ENCODE measurements at places on chromosomes 12 and 14.

DNA sequence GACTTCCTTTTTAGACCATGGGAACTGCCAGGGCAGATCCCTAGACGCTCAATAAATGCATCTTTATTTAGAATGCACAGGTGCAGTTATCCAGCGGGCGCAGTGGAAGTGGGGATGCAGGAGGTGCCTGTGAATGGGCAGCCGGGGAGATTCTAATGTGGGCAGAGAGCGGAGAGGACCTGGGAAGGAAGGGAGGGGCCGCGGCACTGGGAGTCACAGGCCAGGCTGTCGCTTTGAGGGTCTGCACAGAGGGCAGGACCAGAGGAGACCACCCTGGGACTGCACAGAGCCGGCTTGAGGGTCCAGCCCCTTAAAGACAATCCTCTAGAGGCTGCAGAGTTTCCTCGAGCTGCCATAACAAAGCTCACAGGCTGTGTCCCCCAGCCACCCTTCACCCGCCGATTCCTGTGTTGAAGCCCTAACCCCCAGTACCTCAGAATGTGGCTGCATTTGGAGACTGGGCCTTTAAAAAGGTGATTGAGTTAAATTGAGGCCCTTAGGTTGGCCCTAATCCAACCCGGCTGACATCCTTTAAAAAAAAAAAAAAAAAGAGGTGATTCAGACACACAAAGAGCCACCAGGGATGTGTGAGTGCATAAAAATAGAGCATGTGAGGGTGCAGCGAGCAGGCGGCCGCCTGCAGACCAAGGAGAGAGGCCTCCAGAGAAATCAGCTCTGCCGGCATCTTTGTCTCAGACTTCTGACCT lies 44.4 kb upstream of the PPP2R5C start:
- peak; percentile 12 for DNase-seq

GRCh38 chr12:52202361-52203078 lies 10.7 kb upstream of the KRT80 start:
- DNase-seq: no peak

DNA sequence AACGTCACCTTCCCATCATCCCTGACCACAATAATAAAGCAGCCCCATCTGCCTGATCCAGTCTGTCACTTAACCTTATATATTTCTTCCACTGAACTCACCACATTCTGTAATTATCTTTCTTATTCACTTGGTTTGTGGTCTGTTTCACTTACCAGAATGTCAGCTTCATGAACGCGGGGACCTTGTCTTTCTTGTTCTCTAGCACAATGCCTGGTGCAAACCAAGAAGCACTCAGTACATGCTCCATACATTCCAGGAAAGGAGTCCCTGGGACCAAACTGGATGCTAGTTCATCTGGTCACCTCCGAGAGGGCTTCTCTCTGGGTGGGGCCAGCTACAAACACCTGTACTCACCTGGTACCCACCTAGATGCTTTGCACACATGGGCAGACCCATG lies 17.4 kb upstream of the ANKRD33 start:
- DNase-seq: no peak

DNA sequence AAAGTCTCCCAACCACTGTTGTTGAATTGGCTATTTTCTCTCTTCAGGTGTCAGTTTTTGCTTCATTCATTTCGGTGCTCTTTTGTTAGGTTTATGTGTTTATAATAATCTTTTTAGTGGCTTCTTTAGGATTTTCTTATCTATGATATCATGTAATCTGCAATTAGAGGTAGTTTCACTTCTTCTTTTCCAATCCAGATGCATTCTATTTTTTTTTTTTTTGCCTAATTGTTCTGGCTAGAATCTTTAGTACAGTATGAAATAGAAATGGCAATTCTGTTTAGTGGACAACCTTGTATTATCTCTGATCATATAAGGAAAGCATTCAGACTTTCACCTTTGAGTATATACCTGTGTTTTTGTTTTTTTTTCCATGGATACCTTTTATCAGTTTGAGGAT lies 17.4 kb downstream of the CNOT2 start:
- peak; percentile 21 for DNase-seq

DNA sequence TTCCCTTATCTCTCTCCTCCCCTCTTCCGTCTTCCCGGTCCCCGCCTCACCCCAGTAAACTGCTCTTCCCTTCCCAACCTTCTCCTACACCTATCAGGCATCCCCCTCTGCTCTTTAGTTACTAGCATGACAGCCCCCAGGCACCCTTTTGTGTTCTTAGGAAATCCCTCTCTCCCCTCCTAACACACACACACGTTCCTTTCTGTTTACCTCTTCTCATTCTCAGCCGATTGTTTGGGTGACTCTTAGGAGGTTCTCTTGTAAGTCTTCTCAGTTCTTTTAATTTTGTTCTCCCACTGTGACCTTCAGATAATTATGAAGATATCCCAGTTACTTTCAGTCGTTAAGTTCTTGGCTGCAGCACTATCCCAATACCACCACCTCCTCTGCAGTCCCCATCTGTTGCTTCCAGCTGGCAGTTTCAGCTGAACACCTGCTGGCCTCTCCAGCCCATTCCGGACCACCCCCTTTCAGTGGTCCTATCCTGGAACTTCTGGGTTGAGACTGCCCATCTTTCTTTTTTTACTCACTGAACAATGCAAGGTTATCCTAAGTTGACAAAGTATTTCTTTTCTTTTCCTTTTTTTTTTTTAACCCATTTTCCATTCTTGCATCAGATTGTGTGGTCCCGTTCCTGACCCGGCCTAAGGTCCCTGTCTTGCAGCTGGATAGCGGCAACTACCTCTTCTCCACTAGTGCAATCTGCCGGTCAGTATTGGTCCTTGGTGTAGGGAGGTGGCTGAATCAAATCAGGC lies 711 bp downstream of the MARS1 start:
- peak; percentile 38 for DNase-seq

- no peak for DNase-seq
Measured at GRCh38 chr12:27672051-27672450, 24.2 kb upstream of the REP15 start.

DNA sequence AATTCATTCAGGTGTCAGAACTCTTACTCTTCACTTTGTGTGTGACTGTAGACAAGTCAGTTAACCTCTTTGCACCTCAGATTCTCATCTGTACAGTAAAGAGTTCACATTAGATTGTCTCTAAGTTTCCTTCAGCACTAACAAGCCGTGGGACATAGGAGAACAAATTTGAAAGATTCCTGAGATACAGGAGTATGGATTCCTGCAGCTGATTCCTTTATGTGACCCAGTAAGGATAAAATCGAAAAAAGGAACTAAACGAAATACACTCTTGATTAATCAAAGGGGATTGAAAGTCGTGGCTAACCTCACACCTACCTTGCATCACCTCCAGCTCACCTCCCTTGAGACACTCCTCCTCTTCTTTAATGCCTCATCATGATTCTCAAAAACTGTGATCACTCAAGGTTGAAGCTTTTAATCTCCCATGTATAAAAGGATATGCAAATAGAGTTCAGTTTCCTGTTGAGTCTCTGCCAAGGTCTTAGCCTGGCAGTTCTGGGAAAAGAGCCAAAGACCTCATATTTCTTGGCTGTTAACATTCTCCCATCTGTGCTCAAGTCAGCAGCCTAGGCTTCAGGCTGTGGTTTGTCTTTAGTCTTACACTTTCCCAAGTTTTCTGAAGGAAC lies 156.6 kb downstream of the DAD1 start:
- peak; percentile 87 for DNase-seq

DNA sequence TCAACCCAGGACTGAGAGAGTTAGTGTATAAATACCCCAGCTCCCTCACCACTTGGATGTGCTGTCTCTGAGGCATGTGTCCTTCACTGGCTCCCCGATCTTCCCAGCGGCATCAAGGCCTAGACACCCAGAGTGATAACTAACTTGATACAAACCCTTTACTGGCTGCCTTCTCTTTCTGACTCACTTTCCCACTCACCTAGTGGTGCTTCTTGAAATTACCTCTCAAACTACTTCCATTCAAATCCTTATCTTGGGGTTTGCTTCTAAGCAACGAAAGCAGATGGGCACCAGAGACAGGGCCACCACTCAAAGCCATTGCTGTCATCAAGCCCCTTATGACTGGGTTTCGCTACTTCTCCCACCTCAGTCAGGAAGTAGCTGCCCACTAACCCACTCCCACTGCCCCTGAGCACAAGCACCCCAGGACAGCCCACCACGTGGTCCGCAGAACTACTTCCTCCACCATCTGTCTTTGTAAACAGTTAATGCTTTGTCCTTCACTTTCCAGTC lies 17.2 kb downstream of the ZFP36L1 start:
- DNase-seq: no peak

DNA sequence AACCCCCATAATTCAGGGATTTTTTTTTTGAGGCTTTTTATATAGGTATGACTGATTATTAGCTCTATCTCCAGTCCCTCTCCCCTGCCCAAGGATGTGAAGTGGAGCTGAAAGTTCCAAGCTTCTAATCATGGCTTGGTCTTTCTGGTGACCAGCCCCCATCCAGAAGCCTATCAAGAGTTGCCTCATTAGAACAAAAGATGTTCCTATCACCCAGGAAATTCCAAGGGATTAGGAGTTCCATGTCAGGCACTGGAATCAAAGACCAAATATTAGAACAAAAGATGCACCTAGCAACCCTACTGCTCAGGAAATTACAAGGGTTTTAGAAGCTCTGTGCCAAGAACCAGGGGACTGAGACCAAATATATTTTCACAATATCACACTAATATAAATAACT lies 29.9 kb downstream of the LRP6 start:
- DNase-seq: no peak

GRCh38 chr12:14167005-14167628 lies 185.7 kb upstream of the GRIN2B start:
- DNase-seq: peak; percentile 46

DNA sequence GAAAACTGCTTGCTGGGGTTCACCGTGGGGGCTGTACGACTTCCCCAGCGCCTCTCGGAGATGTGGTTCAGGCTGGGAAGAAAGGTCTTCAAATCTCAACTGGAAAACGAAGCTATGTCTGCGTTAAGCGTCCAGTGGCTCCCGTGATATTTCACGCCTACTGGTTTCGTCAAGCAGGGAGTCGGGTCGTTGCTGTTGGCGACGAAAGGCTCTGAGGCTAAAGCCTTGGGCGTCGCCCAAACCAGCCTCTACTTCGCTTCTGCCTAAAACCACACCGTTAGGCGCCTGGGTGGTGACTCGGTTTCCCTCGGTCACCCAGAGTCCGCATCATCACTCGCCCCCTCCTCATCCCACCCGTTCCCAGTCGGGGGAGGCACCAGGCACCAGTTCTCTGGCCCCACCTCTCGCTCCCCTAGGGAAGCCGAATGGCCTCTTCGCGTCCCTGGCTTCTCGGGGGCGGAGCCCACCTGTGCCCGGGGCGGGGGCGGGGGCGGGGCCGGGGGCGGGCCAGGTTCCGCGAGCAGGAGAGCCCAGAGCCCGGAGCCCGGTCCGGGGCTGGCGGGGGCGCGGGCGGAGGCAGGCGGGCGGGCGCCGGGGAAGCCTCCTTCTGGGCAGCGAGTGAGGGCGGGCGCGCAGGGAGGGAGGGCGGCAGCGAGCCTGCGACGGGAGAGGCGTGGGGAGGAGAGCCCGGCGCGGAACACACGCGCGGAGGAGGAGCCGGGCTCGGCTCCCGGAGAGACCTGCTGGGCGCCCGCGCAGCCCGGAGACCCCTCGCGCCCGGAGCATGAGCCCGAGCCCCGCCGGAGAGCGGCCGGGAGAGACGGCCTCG lies at the start of gene B4GALNT3:
Gene B4GALNT3 (plus strand): TSS at position 510 of the 829 bp plus-strand sequence. CDS start 438 bp downstream, outside the sequence.
- DNase-seq: peak; percentile 30

GRCh38 chr14:97878206-97878605 lies 1081.0 kb downstream of the VRK1 start:
- DNase-seq: no peak

GRCh38 chr12:54142114-54142475 lies 46.7 kb downstream of the SMUG1 start:
- DNase-seq: no peak

GRCh38 chr14:64195199-64195598 lies 99.0 kb downstream of the ESR2 start:
- no peak for DNase-seq
